Uterus (tissue), 4 donors: ENCODE measurements at places on chromosomes 11 and 22.
A peak's percentile ranks its signal among the peaks of the same experiment; 100 is the strongest.

DNA sequence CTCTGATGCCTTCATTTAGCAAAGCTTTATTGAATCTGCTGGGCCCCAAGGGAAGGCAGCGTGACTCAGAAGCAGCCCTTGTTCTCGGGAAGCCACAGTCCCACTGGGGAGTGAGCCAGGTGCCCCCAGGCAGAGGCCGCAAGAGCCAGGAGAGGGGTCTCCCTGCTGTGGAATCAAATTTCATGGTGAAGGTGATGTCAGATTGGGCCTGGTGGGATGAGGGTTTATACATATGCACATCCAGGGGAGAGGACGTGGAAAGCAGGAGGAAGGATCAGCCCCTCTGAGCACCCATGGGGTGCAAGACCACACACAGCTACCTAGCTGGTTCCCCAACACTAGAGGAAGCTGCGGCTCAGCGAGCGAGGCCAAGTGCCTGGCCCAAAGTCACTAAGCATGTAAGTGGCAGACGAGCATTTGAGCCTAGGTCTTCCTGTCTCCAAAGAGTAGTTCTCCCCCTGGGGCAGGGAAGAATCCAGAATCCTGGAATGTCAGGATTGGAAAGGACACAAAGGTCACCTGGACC is 2.0 kb downstream of the SYNGR1 start:
- H3K36me3 ChIP-seq = no peaks in the 10 kb centered on the region
- H3K27me3 ChIP-seq = no peaks in the 10 kb centered on the region
- DNase-seq = no peak
- peak overlapping the region; percentile 82 for H3K27ac ChIP-seq
- no peak overlapping the region for H3K4me3 ChIP-seq
- H3K4me1 ChIP-seq = no peaks in the 10 kb centered on the region

GRCh38 chr11:44112091-44112821 is 16.8 kb downstream of the EXT2 start:
- no peak overlapping the region for H3K27ac ChIP-seq
- H3K4me3 ChIP-seq = no peak overlapping the region

- H3K27me3 ChIP-seq = no peaks in the 10 kb centered on the region
- no peaks in the 10 kb centered on the region for H3K4me1 ChIP-seq
- H3K4me3 ChIP-seq = no peak overlapping the region
- no peak for DNase-seq
- no peak overlapping the region for H3K27ac ChIP-seq
Observed at GRCh38 chr11:35937111-35937510, 6.8 kb upstream of the LDLRAD3 start.

DNA sequence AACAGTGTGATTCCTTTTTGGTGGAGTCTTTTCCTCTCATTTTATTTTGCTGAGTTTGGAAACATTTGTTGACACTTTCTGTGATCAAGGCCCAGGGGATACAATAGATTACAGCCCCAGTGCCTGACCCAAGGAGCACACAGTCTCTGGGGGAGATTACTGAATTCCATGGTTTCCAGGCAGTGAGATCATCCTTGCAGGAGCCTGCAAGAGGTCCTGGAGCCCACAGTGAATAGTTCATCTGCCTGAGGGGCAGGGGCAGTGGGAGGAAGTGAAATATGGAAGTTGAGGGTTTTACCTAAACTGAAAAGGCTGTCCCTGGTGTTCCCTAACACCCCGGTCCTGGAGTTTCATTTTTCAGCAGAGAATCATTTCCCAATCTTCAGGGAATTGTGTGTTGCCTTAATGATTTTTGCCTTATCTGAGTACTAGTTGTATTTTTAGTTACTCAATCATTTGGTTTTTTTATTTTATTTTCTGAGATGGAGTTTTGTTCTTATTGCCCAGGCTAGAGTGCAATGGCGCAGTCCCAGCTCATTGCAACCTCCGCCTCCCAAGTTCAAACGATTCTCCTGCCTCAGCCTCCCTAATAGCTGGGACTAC is 7.7 kb downstream of the CCS start:
- H3K27ac ChIP-seq = no peak overlapping the region
- no peak overlapping the region for H3K4me3 ChIP-seq
- DNase-seq = no peak
- H3K4me1 ChIP-seq = no peaks in the 10 kb centered on the region

- no peak overlapping the region for H3K27ac ChIP-seq
- no peaks in the 10 kb centered on the region for H3K4me1 ChIP-seq
- H3K4me3 ChIP-seq = no peak overlapping the region
Observed at GRCh38 chr11:9982796-9983579, 311.0 kb downstream of the SBF2 start.
